ENCODE measurements at places on chromosomes 13 and 19.

GRCh38 chr13:112984501-112984900, 15.5 kb downstream of the MCF2L start:
- DNase-seq, result no peak

DNA sequence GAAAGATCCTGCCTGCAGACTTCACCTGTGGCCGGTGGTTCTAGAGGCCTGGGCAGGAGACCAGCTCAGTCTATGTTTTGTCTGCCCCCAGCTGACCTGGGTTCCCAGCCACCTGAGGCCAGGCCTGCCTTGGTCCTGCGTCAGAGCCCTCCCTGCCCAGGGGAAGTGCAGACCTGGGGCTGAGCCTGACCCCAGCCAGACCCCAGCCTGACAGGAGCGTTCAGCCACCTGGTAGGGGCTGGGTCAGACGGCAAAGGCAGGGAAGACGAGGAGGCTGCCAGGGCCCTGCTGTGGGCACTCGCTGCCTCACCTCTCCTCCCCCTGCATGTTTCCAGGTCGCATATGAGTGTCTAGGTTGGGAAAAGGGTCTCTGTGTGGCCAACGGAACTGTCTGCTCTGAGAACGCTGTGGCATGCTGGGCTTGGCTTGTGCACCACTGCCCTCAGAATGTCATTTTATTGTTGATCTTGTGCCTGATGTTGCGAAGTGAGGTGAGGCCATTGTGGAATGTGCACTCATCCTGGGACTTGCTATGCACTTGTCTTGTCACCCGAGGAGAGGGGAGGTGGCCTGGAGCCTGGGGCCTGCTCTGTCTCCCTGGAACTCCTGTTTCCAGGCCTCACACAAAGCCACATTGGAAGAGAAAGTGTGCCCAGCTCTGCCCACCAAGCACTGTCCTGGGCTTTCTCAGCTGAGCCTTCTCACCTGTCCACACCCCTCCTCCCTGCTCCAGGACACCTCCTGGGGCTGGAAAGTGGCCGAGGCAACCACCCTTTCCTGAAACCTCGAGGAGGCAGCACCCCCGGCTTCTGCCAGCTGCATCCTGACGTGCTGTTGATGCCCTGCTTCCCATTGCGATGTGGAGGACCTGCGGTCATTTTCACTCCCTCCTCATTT, 15.2 kb upstream of the MCF2L start:
- DNase-seq, result no peak

DNA sequence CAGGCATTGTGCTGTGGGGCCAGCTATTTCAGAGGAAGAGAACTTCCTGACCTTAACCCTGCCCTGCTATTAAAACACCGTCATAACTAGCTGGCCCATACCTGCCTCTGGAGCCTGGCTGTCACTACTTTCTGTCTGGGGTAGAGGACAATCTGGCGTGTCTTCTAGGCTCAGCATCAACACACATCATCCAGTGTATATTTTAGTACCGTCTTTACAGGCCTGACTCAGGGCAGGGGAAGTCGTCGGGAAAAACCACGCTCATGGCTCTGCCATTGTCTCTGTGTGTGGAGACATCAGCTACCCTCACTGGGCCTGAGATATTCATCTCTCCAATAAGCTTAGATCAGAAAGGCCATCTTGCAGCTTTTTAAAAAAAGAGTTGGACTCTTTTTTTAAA, 151.1 kb downstream of the KATNAL1 start:
- DNase-seq, result no peak

DNA sequence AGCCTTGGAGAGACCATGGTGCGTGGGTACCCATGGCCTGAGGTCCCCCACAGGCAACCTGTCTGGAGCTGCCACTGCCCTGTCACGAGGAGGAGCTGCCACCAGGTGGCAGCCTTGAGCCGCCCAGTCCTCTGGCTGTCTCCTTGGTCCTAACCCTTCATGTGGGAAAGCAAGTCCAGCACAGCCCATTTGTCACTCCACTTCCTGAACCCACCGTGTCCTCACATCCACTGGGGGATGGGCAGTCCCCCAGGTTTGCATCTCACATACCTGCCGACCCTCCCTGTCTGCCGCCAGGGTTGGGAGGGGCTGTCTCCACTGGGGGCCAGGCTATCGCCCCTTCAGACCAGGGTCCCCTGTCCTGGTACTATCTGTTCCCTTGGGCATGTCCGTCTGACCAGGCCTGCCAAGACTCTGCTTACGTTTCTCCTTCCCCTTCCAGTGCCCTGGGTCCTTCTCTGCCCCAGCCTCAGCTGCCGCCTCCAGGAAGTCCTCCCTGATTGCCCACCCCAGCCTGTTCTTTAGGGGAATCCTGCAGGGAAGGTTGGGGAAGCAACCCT, 4.5 kb downstream of the FAM174C start:
- peak; percentile 45 for DNase-seq

GRCh38 chr13:47478985-47479384, 522.1 kb downstream of the SUCLA2 start:
- no peak for DNase-seq

DNA sequence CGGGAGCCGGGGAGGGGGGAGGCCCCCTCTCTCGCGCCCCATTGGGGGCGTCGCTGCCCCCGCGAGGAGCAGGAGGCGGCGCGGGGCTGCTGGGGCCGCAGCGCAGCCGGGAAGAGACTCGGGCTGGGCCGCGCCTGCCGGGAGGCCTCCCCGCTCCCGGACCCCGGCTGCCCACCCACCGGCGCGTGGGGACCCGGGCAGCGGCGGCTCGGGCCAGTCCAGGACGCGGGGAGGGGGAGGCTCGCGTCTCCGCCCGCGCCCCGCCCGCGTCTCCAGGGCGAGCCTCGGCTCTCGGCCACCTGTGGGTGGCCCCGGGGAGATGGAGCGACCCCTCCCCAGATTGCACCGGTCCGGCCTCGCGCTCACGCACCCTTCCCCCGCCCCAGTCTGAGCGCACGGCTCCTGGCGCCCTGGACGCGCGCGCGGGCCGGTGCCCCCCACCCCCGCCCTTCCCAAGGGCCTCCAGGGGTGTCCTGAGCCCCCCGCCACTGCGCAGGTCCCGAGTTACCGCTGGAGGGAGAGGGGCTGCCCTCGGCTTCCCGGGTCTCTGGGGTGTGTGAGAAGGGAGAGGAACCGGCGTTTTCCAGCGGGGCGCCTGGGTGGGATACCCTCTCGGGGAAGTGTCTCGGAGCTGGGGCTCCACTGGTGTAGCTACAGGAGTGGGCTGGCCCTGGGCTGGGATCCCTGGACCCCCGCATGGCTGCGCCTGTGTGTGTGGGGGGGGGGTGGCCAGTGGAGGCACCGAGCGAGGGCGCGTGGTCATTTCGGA, 645 bp downstream of the PALM start:
- DNase-seq, result no peak
